ENCODE measurements at places on chromosomes 2 and 18.

- no peaks in the 10 kb centered on the region for H3K27me3 ChIP-seq
- H3K36me3 ChIP-seq: no peaks in the 10 kb centered on the region
- H3K27ac ChIP-seq: no peak overlapping the region
- H3K4me3 ChIP-seq: no peak overlapping the region
Measured at GRCh38 chr2:217632043-217632442, 370.8 kb downstream of the TNS1 start.

GRCh38 chr2:231222318-231223000 lies 24.0 kb downstream of the ARMC9 start:
- no peak overlapping the region for H3K4me3 ChIP-seq
- no peaks in the 10 kb centered on the region for H3K27me3 ChIP-seq
- peaks cover 89% of the 10 kb centered on the region for H3K36me3 ChIP-seq
- peaks cover under 1% of the 10 kb centered on the region for H3K4me1 ChIP-seq
- no peak overlapping the region for H3K27ac ChIP-seq

DNA sequence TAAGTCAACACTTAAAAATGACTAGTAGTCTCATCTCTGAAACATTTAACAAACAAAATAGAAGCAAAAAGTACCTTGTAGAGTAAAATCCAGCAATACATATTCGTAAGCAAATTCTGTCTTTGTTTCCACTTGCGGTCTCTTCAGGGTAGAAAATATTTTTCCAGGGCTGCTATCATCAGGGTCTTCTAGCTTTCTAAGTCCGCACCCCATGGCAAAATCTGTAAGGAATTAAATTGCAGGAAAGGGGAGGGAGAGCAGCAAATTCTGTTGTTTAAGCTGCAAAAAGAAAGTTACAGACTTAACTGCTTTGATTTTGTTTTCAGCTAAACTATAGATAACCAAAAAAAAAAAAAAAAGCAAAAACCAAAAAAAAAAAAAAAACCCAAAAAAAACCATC lies at the start of gene RFTN2:
Gene RFTN2 (minus strand): TSS at position 342 of the 400 bp plus-strand sequence. CDS start 129 bp downstream, at position 213.
- no peak within 1 kb of the TSS for H3K4me3 ChIP-seq
- H3K4me1 ChIP-seq: peaks cover 20% of the 10 kb centered on the region
- no peaks in the 10 kb centered on the region for H3K36me3 ChIP-seq
- no peak for DNase-seq
- H3K27me3 ChIP-seq: no peaks in the 10 kb centered on the region
- peak within 1 kb of the TSS; percentile 48 for H3K27ac ChIP-seq

DNA sequence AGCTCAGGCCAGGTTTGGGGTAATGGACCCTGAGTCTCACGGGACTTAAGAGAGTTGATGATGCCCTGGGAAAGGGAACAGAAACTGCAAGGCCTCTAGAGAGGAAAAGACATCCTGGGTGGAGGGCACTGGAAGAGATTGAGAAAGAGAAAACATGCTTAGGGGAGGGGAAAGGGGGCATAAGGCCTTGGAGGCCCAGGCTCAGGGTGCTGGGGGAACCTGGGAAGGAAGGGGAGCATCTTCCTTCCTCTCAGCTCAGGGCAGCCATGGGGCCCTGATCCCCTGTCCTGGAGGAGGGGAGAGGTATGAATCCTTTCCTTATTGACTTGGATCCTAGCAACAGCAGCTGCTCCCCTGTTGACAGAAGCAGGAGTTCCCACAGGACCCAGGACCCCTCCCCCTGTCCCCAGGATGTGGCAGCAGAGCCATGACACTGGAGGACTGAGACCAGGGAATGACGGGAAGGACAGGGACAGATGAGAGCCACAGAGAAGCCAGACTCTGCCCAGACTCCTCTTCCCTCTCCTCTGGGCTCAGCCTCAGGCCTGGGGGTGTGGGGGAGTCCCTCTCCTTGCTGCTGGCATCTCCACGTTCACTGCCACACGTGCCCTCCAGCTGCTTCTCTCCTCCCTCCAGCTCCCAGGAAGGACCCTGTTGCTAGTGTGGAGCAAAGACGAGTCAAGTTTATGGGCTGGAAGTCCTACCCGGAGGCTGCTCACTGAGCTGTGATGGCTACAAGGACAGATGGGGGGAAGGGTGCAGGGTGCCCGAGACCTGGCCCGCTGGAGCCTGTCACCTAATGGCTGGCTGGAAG lies 815 bp downstream of the GPBAR1 start:
- peak overlapping the region; percentile 51 for H3K4me3 ChIP-seq
- H3K36me3 ChIP-seq: peaks cover 43% of the 10 kb centered on the region
- peaks cover 24% of the 10 kb centered on the region for H3K4me1 ChIP-seq
- no peak overlapping the region for H3K27ac ChIP-seq
- no peaks in the 10 kb centered on the region for H3K27me3 ChIP-seq

DNA sequence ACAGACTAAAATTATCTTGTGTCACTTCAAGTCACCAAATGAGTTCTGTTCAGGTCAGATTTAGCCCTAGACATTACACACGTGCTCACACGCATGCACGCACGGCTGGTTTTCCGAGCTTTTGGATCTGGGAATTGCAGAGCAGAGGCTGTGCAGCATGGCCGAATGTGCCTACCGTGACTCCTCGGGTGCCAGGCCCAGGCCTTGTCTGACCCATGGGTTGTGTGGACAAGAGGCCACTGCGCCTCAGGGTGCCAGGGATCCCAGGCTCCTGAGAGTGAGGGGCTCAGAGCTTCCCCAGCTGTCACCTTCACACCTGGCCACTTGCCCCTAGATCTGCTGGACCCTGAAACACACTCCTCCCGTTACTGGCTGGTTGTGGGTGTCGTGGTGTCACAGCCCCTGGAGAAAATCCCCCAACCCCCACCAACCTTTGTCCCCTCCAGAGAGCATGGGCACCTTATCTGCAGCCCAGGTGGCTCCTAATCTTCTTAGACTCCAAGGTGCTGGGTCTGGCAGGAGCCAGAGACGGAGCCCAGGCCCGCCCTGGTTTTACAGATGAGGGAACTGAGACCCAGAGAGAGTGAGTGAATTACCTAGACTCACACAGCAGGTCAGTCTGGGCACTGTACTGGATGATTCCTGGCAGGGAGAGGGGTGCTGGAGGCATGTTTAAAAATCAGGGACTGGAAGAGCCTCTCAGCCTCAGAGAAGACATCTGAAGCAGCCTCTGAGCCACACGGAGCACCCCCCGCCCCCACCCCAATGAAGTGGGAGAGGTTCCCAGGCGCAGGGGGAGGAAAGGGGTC lies 56.8 kb downstream of the ATOH8 start:
- no peaks in the 10 kb centered on the region for H3K27me3 ChIP-seq
- H3K27ac ChIP-seq: no peak overlapping the region
- DNase-seq: no peak
